Stimulated activated CD8-positive, alpha-beta memory T cell treated with anti-CD3 and anti-CD28 coated beads, Interleukin-7, amount 100 ng/mL, for 1 hour (primary cell): ENCODE measurements at places on chromosomes 4 and X.

GRCh38 chr4:163566257-163566796 lies 71.8 kb downstream of the TMA16 start:
- no peak for DNase-seq

GRCh38 chr4:71396382-71396781 lies 57.6 kb downstream of the SLC4A4 start:
- DNase-seq = no peak

- no peak for DNase-seq
These were observed 69.9 kb upstream of the WDR1 start for GRCh38 chr4:10186228-10187214.

DNA sequence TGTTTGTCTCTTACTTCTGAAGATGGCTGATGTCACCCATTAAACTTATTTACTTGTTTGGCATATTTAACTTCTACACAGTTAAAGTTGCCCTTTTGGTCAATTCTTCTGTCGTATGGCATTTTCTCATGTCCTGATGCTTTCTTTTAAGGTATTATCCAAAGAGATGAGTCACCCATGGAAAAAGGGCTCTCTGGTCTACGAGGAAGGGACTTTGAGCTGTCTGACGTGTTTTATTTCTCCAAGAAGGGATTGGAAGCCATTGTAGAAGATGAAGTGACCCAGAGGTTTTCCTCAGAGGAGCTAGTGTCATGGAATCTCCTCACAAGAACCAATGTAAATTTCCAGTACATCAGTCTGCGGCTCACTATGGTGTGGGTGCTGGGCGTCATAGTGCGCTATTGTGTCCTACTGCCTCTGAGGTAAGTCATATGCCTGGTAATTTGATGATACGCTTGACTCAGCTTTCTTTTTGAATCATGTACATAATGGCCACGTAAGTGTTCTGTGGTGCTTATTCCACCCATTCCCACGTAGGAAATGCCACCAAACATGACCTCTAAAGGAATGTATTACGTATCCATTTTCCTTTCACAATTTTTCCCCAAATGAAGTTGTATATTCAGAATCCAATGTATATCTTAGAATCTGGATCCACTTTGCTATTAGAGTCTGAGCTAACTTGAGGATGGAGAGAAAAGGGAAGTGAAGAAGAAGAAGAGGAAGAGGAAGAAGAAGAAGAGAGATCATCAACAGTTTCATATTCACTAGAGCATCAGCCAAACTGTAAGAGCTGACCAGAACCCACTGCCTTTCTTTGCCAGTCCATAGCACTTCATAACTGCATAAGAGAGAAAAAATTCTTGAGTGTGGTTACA lies 45.7 kb downstream of the GPAT3 start:
- no peak for DNase-seq

GRCh38 chr4:66974665-66975064 lies 570.6 kb downstream of the CENPC start:
- DNase-seq = no peak

DNA sequence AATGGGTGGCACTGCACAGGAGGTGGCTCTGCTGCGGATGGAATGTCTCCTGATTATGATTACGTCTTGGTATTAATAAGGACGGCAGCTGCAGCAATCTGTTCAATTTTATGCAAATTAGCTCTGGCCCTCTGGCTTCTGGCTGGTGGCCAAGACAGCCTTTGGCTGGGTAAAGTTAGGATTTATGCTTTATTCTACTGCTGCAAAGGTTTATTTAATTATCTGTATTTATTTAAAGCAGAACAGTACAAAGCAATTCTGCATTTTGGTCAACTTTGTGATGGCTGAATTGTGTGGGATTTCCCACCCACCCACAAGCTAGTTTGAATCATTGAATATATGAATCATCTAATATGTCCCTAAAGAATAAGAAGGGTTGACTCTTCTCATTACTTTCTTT lies 745.6 kb upstream of the FAM241A start:
- no peak for DNase-seq

GRCh38 chr4:158621729-158622128 lies 50.0 kb downstream of the C4orf46 start:
- no peak for DNase-seq

DNA sequence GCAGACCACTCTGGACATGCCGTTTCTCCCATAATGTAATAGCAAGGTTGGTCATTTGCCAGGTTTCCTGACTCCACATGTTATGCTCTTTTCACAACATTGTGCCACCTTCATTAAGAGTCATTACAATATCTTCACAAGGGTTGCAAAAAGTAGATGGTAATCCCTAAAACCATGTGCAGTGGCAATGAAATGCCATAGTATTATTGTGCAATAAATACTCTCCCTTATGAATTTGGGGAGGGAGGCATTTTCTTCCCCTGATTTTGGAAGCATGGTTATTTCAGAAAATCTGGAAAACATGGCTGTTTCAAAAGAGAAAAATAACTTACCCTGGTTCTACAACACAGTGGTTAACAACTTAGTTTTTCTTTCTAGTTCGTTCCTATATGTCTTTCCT lies 75.1 kb downstream of the BLTP1 start:
- no peak for DNase-seq

- no peak for DNase-seq
These were observed 35.7 kb upstream of the INTS6L start for GRCh38 chrX:135484641-135485289.

GRCh38 chr4:17535906-17536305 lies 20.9 kb downstream of the CLRN2 start:
- no peak for DNase-seq

- DNase-seq = no peak
These were observed 77.5 kb downstream of the AREG start for GRCh38 chr4:74522251-74522991.

- no peak for DNase-seq
These were observed 10.9 kb downstream of the GAB3 start for GRCh38 chrX:154739952-154740465.
